ENCODE measurements at places on chromosomes 1 and 21.

DNA sequence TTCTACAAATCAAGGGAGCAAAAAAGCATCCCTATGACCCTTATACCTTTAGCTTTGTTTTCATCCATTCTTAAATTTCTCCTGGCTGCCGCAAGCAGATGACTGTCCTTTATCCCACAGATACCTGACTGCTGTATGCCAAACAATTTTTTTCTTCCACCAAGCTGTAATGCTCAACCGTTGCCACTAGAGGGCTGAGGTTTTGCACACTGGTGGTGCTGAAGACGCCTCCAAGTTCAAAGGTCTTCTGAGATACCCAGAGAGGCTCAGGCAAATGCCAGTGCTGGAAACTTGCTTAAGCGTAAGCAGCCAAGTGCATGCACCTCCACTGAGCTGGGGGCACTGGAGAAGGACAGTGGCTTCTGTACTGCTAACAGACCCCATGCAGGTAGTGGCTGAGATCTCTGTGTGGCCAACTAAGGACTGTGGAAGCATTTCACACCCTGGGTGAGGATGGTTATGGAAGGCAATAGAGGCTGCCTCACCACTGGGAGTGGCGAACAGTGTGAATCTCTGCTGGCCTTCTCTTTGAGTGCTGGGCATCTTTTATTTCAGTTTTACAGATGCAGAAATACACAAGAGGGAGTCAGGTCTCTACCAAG, 28.5 kb downstream of the CNIH3 start:
- DNase-seq, result no peak

GRCh38 chr1:25683177-25683576, 66.6 kb downstream of the MAN1C1 start:
- DNase-seq, result no peak

DNA sequence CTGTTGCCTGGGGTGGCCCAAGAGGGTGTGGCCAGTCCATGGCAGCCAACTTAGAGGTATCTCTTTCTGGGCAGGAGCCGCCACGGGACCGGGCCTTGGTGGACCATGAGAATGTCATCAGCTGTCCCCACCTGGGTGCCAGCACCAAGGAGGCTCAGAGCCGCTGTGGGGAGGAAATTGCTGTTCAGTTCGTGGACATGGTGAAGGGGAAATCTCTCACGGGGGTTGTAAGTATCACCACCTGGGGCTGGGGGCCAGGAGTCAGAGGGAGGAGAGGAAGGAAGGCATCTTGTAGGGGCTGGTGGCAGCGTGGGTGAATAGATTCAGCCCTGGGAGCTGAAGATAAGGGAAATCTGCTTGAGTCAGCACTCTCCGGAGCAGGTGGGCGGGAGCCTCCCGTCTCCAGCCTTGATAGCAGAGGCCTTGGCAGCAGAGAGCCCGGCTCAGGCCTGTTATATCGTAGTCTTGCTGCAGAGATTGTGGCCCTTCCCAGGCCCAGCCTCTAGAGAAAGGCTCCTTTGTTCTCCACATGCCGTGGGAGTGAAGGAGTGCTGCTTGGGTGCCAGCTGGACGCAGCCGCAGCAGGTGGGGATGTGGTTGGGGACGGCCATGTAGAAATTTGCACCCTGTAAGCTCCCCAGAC, 25.4 kb downstream of the PHGDH start:
- no peak for DNase-seq

GRCh38 chr1:63774617-63775417, 1.0 kb downstream of the ROR1 start:
- peak; percentile 58 for DNase-seq

DNA sequence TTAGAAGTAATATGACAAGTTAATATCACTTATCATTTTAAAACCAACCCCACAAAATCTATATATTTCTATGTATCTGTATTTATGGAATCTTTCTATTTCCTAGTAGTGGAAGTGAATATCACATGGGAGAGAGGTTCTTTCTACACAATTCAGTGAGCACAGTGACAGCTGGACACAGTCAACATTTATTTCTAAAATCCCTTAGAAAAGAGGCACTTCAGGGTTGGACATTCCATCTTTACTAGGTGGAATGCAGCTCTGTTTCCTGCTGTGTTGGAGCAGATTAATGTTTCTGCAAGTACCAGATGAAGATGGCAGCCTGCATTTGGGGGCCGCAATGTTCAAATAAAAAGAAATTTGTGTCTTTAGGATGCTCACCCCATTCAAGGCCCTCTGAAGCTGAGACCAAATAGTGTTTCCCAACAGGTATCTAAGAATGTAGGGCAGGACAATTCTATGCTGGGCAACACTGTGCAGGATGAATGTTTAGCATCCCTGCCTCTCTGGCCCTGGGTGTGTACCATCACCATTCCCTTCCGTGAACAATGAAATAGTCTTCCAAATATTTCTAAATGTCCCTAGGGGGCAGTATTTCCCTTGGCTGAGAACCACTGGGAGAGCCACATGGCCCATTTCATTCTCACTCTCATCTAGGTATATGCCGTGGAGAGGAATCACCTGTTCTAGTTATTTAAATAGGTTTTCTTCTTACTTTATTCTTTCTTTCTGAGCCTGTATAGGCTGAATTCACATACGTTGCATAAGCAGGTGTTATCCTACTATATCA, 394.8 kb downstream of the PRDM2 start:
- peak; percentile 24 for DNase-seq

DNA sequence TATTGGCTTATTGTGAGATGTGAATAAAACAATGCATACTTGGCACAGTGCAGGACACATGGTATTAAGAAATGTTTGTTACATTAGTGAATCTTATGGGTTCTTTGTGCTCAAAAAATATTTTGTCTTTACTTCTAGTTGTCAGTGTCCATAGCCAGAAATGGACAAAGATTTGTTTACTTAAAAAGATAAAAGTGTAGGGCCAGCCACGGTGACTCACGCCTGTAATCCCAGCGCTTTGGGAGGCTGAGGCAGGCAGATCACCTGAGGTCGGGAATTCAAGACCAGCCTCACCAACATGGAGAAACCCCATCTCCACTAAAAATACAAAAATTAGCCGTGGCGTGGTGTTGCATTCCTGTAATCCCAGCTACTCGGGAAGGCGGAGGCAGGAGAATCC, 654.6 kb upstream of the NEGR1 start:
- DNase-seq, result peak; percentile 9

DNA sequence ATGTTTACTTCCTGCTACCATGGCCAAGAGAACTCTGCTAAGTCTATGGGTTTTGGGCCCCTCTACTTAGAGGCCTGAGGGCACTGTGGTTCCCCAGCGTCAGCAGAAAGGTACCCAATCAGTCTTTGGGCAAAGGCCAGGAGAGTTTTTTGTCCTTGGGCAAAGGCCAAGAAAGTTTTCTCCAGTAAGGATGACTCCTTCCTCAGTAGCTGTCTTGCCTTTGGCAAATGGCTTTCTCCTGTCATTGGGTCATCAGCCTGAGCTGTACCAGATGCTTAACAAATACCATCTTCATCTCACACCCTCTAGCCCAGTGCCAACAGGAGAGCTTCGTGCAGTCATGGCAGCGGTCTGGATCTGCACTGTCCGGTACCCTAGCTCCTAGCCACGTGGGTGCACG, 199.3 kb upstream of the TMEM51 start:
- DNase-seq, result no peak

DNA sequence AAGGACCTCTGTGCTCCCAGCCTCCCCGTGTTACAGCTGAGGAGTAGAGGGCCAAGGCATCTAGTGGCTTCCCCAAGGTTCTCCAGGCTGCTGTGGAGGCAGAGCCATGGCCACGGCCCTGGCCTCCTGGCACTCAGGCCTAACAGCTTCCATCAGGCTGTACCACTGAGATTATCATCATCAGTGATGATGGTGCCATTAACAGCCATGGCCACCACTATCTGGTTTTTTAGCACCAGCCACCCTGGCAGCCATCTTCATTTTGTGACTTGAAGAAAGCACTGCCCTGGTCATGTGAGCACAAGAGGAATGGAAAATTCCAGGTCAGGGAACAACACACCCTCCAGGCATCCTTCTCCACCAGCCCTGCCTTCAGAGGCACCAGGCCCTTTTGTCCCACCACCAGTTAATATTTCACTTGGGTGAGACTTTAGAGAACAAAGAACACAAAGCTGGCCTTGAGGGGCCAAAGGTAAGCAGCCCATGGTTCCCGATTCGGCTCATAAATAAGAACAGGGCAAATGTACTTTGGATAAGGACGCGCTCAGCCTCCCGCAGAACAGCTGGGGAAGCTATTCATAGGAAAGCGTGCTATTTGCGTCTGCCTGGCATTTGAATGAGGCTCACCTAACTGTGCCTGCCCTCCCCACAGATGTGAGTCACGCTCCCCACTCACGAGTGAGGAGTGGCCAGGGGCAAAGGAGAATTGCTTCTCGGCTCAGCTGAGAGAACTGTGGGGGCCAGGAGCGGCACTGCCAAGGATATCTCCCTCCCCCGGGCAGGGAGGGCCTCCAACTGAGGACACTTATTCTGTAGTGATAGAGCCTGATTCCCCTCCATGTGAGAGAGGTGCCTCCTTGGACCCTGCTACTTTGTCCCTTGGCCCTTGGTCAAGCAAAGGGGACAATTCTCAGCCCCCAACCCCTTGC, 95.6 kb downstream of the CD58 start:
- DNase-seq, result no peak

- DNase-seq, result no peak
Measured at GRCh38 chr1:205122489-205122882, 708 bp upstream of the RBBP5 start.

GRCh38 chr1:31775210-31775999, 11.3 kb upstream of the ADGRB2 start:
- DNase-seq, result no peak

DNA sequence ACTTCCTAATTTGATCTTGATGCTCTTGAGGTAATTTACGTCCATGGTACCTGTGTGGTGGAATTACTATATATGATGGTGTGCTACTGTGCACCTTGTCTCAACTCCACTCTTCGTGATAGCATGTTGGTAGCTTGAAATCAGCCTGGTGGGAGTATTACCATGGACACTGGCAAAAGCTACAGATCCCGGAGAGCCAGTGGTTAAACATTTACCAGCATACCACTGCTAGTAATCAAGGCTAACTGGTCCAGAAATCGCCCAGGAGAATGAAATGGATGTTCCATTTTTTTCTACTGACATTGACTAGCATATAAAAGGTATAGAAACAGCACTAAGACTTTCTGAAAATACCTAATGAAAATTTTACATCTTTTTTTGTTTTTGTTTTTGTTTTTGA, 30.6 kb downstream of the ELK4 start:
- no peak for DNase-seq

GRCh38 chr1:94697839-94698238, 122.3 kb upstream of the SLC44A3 start:
- no peak for DNase-seq

- no peak for DNase-seq
Measured at GRCh38 chr1:109806733-109807400, 43.1 kb upstream of the EPS8L3 start.

DNA sequence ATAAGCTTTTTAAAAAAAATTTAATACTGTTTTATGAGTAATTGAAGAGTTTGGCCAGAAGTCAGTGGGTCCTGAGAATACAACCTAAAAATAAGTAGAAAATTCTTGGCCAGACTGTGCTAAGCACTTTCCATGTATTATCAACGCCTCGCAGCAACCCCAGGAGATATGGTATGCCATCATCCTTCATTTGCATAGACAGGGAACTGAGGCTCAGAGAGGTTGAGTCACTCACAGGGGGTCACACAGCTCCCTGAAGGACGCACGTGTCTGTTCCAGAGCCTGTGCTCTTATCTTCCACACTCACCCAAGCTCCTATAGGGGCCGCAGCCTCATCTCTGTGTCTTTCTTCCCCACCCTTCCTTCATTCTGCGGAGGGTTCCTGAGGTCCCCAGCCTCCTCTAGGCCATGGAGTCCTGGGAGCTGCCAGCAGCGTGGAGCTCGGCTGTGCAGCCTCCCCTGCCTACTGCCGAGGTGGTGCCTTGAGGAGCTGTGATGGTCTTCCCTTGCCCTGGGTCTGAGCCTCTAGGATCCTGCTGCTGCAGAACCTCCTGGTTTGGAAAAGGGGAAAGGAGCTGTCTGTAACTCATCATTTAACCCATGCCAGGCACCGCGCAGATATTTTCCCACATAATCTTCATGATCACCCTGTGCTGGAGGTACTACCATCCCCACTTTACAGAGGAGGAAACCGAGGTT, 30.3 kb upstream of the ECE1 start:
- no peak for DNase-seq

- no peak for DNase-seq
Measured at GRCh38 chr1:33460144-33460543, 12.3 kb upstream of the ZSCAN20 start.

DNA sequence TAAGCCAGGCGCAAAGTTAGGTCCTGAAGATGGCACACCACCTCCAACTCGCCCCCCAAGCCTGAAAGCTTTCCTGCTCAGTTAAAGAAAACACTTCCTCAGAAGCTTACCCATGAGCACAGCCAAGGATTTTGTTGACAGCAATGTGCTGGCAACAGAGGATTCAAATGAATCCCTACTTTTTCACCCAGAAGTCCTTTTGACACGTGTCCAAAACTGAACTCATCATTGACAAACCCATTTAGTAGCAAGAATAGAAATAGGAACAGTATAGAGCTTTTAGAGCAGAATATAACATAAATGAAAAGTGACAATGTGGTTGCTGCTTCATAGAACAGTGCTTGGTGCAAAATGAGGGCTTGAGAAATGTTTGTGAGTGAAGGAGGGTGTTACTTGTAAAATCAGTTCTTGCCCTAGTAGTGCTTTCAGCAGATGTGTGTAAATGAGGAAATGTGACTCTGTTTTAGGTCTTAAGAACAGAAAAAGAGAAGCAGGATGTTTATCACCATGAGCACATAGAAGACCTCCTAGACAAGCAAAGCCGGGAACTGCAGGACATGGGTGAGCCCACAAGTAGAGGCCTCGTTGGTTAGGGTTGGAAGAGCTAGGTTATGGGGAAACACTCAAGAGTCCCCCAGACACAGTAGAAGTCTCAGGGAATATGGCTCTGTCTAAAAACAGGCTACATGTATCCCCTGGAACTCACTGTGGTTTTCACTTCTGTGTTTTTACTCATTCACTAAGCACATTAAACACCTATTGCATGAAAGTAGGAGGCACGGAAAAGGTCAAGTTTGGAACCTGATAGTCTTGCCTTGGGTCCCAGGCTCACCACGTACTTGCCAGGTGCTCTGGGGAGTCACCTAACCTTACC, 48.6 kb upstream of the TMEM125 start:
- DNase-seq, result no peak

GRCh38 chr1:167148421-167148820, 54.5 kb downstream of the STYXL2 start:
- no peak for DNase-seq

GRCh38 chr1:217373761-217374701, 256.9 kb downstream of the GPATCH2 start:
- DNase-seq, result no peak

DNA sequence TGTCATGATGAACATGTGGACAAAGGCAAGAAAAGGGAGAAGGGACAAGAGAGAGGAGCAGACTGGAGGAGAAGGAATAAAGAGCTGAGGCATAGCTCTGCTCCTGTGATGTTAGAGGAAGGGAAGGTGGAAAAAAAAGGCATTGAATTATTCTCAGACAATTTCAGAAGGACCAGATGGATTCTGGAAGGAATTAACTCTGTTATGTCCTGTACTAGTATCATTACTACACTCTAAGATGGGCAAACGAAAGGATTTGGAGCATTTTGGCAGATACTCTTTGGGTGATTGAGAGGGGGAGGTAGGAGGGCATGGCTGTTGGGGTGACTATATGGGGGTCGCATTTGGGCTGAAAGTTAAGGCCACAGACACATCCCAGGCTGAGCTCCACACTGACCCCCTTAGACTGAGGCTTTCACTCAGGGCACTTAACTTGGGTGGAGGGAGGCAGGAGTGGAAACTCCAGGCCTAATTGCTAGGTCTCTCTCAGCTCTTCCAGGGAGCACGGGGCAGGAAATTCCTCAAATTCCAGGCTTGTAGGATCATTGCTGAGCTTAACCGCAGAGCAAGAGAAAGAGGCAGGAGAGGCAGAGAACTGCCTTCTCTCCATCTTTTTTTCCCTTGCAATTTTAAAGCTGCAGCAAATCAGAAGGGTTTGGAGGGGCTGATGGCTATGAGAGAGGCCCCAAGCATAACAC, 25.9 kb downstream of the KIRREL1 start:
- DNase-seq, result peak; percentile 80
